ENCODE measurements at places on chromosomes 3 and 15.

GRCh38 chr15:78052001-78052401, 25.5 kb downstream of the TBC1D2B start:
- DNase-seq: no peak

DNA sequence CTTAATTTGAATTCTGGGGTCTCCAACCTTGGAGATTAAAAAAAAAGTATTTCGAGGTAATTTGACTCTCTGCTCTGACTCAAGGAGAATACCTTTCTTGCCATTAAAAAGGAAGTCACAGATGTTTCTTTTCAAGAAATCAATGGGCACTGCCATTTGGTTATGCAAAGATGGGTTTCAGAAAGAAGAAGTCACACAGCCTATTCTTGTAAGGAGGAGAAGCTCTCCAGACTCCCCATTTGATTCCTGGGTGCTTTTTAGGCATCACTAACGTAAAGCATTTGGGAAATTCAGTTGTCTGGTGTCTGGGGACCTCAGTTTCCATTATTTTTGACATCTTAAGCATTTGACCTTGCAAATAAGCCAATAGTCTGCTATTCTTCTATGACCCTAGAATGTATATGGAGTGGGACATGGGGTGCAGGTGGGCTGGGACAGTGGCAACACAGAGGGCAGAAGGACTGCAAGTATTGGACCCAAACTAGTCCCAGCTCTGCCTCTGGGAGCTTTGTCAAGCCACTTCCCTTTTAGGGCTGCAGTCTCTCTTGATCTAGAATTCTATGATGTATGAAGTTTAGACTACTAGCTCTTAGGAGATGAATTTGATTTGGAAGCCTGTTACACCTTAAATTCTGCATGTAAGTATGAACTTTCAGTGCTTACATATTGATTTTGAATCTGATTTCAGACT, 27.8 kb downstream of the IL5RA start:
- DNase-seq: no peak

GRCh38 chr3:112390783-112391641, 58.1 kb downstream of the CD200 start:
- DNase-seq: no peak

GRCh38 chr15:68768321-68768720, 52.4 kb downstream of the ANP32A start:
- DNase-seq: no peak

DNA sequence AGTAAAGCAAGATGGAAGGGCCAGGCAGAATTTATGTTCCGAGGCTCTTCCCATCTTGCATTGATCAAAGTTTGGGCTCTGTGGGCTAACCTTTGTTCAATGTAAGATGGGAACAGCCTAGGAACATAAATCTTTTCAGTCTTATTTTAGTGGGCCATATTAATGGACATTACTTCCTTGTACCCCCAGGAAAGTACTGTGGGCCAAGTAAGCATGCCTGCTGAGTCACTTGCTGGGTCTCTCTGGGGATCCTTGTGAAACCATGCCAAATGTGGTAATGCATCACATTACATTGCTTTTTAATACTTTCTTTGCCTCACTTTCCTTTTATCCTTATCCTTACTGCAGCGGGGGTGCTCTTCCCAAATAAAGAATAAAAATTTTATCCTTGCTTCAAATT, 349.5 kb upstream of the POU1F1 start:
- DNase-seq: no peak

DNA sequence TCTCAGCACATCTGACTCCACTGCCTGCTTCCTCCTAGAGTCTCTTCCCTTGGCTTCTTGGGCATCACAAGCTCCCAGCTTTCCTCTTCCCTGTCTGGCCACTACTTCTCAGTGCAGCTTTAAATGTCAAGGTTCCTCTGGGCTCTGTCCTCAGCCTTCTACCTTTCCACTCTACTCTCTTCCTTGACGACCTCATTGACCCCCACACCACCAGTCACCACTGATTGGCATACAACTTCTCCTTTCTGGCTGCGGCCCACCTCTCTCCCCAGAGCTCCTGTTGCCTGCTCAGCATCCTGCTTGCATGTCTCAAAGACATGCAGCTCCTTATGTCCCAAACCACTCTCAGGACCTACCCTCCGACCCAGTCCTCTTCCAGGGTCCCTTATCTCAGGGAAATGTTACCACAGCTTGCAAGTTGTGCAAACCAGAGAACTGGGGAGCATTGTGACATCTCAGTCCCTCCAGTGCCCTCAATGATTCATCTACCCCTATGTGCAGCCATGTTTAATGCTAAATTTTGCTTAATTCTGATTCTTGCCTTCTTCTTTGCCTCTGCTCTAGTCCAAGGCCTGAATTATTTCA, 49.9 kb downstream of the TRPM1 start:
- no peak for DNase-seq

DNA sequence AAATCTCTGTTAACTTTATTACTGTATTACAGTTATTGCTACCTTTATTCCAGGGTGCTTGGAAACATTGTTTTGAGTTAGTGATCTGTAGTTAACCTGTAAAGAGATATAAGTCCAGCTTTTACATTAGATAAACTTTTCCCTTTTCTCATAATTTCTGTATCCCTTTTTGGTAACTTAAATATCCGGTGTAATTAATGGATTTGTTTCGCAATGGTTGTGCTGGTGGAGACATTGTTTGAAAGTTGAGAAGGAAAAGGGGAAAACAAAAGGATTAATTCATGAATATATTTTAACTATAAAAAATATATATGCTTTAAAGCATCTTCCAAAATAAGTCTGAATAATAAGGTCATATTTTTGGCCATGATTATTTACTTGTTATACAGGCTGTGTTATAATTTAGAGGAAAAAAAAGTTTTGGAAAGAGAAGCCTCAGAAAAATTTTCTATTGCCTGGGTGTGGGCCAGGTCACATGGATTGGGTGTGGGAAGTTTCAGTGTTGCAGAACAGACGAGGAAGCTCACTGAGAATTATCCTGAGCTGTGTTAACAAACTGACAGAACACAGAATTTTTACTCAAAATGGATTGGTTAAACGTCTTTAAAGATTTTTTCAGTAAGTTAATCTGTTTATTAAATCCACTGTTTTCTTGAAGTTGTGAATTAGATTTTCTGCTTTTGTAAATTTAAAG, 27.7 kb upstream of the IL20RB start:
- no peak for DNase-seq

- DNase-seq: no peak
These were observed 338.8 kb downstream of the RBMS3 start for GRCh38 chr3:29619676-29620075.

- no peak for DNase-seq
These were observed 21.8 kb upstream of the PTX3 start for GRCh38 chr3:157414861-157415260.

- no peak for DNase-seq
These were observed 26.5 kb downstream of the PLSCR1 start for GRCh38 chr3:146517684-146518435.

- DNase-seq: no peak
These were observed 16.2 kb downstream of the NEDD4 start for GRCh38 chr15:55977231-55977630.

DNA sequence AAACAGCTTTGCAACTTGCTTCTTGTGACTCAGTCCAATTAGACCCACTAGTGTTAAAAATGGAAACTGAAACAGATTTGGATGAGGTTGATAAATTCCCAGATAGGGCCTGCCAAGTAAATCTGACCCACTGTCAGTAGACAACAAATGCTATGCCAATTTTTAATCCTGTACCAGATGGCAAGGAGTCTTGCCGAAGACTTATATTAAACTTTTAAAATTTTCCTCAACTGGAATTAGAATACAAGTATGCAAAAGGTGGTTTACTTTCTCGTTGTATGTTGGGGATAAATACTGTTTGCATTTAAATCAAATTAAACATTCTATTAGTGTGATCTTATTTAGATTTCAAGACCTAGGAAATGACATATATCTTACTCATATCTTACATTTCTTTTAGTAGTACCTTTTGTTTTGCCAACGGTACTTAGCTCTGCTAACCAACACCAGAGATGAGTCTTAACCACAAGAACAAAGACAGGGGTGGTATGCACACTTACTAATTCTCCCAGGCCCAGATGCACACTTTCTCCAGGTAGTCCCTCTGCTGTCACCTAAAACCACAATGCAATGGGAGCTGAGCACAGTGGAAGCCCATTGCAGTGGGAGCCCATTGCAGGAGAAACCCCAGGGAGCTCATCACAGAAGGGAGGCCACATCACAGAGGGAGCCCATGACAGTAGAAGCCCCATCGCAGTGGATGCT, 77.8 kb downstream of the WWTR1 start:
- no peak for DNase-seq

DNA sequence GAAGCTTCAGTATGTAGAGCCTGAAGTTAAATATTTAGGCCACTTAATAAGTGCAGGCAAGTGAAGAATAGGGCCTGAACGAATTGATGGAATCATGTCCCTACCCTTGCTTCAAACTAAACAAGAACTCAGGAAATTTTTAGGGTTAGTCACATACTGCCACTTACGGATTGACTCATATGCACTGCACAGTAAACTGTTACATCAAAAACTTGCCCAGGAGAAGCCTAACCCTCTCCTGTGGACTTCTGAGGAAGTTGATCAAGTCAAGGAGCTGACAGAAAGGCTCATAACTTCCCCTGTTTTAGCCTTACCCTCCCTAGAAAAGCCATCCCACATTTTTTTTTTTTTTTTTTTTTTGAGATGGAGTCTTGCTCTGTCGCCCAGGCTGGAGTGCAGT, 20.6 kb upstream of the KBTBD12 start:
- no peak for DNase-seq

GRCh38 chr15:83198476-83198875, 9.1 kb downstream of the HDGFL3 start:
- no peak for DNase-seq

DNA sequence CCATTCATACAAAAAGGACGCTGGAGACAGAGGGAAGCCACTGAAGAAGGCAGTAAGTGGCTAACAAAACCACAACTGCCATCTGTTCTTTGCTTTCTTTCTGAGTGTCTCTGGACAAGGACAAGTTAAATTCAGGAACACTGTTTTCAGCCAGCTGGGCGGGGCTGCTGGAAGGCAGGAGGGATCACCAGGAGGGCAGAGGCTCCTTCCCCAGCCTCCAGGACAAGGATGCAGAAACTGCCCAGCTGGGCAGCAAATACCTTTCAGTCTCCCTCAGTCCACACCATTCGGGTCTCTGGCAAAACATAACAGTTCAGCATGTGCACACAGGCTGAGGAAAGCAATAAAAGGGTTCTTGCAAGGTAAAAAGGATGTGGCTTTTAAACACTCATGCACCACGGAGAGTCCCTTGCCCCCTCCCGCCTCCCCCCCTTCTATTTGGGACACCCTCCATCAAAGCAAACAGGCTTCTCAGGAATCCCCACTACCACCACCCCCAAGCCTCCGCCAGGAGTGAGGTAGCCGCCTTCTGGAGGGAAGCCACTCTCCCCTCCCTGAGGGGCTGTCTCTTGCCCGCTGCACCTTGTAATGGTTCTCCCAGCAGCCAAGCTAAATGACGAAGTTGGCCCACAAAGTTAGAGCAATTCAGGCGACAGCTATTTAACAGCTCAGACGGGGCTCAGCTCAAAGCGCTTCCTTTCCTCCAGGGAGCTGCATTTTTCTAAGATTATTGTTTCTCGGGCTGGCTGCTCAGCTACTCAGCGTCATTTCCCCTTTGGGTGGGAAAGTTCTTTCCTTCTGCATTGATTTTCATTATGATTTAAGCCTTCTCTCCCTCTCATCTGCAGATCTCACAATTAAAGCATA, 3.8 kb downstream of the HEG1 start:
- peak; percentile 85 for DNase-seq

GRCh38 chr3:167710552-167710951, 24.1 kb downstream of the PDCD10 start:
- no peak for DNase-seq

GRCh38 chr3:107679921-107680320, 157.2 kb downstream of the BBX start:
- DNase-seq: no peak

DNA sequence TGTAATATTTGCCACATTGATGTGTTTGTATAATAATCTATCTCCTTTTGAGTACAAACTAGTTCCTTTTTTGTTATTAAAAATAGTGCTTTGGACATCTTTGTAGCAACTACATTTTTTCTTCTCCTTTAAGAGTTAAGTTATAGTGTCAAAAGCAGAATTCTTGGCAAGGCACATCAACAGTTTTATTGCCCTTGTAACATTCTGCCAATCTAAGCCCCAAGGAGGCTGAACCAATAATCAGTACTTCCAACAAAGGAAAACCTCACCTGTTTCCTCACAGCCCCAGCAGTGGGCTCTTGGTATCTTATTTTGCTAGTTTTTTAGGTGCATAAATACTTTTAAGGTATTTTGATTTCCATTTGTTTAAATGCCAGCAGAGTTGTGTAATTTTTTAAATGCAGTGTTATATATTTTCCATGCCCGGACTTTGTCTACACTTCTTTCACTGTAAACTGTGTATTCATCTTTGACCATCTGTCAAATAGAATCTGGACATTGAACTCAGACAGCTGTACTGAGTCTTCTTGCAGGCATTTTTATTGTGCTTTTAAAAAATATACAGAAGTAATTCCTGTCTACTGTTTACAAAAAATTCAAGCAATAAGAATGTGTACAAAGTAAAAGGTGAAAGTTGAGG, 101.0 kb downstream of the MYLK start:
- no peak for DNase-seq

GRCh38 chr15:99911816-99912215, 178.6 kb upstream of the LYSMD4 start:
- no peak for DNase-seq

DNA sequence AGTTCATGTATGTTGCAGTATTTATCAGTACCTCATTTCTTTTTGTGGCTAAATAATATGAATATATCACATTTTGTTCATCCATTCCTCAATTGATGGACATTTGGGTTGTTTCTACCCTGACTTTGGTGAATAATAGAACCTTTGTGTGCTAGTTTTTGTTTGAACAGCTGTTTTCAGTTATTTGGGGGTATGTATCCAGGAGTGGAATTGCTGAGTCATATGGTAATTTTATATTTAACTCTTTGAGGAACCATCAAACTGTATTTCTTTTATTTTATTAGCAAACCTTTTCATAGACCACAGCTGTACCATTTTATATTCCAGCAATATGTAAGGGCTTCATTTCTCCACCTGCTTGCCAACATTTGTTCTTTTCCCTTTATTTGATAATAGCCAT, 38.4 kb upstream of the RBM5 start:
- no peak for DNase-seq

DNA sequence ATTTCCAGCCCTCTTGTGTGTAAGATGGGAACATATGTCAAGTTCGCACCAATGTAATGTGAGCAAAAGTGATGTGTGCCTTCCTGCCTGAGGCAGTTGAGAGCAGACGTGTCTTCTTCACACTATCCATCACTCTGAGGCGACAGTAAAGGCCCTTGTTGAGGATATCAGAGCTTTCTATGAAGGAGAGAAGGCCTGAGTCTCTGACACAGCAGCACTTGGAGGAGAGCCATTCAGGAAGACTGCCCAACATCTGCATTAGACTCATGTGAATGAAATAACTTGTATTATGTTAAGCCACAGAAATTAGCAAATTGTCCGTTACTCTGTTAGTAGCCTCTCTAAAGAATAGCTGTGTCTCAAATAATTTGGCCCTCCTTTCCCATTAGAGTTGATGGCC, 108.8 kb upstream of the CCDC54 start:
- no peak for DNase-seq

DNA sequence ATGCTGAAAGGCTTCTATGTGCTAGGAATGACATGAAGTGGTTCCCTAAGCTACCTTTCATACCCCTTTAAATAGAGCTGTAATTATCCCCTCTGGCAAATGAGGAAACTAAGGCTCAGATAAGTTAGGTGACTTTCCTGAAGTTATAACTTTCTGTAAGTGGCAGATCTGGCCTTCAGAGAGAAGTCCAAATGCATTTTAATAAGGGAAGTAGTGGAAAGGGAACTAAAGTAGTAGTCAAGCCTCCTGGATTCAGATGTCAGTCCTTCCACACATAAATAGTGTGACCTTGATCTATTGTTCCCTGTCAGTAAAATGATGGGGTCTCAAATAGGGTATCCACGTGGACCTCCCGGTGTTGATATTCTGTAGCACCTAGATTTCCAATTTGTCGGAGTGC, 277.7 kb downstream of the EDEM1 start:
- DNase-seq: no peak
